Neural crest cell (in vitro differentiated cells): ENCODE measurements at places on chromosomes 16 and 17. TPM values are rescaled to one million over a fixed set of nuclear protein-coding genes. Genes with fewer than 3 reads are reported as not detected.

The SAMD14 gene
- 26.1 and 28.7 TPM in 2 replicates for total RNA-seq

DNA sequence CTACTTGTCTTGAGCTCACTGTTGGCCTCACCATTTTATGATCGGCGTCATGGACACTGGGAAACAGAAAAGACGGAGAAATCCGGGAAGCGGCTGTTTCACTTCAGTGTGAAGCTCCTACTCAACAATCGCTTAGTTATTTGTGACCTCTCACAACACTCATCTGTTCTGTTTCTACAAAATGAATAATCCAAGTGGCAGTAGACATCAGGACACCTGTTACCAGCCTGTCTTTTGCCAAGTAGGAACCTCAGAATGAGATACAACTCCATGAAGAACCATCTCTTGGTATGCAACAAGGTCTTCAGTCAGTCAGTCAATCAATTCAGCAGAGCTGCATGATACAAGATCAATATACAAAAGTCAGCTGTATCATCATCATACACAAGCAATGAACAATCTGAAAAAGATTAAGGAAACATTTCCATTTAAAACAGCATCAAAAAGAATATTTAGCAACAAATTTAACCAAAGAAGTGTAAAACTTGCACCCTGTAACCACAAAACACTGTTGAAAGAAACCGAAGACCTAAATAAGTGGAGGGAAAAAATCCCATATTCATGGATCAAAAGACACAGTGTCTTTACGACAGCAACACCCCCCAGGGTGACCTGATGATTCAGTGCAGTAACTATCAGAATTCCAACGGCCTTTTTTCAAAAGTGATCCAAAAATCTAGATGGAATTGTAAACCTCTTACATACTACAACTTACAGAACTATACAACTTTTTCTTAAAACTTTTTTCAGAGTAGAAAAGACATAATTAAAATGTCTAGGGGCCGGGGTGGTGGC is 63.4 kb downstream of the ANKRD11 start:
- DNase-seq: no peak

The ASPA gene
- total RNA-seq: not detected in 2 replicates

GRCh38 chr16:66219491-66219890 is 147.0 kb upstream of the CDH5 start:
- no peak for DNase-seq

DNA sequence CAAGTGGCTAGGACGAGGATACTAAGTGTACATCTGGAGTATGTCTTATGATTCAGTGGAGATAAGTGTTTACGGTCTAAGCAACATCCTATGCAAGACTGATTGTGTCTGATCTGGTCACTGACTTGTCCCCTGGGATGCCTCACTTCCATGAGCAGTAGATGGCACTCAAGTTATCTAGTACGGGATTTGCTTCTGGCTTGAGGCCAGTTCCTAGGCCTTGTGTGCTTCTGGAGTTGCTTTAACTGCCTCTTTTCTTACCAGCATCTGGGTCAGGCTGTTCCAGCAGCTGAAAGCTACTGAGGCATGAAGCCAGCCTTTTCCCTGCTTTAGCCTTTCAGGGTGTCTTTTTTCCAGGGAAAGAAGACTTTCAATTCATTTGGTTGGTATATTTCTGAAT is 23.0 kb downstream of the SUPT6H start:
- no peak for DNase-seq

DNA sequence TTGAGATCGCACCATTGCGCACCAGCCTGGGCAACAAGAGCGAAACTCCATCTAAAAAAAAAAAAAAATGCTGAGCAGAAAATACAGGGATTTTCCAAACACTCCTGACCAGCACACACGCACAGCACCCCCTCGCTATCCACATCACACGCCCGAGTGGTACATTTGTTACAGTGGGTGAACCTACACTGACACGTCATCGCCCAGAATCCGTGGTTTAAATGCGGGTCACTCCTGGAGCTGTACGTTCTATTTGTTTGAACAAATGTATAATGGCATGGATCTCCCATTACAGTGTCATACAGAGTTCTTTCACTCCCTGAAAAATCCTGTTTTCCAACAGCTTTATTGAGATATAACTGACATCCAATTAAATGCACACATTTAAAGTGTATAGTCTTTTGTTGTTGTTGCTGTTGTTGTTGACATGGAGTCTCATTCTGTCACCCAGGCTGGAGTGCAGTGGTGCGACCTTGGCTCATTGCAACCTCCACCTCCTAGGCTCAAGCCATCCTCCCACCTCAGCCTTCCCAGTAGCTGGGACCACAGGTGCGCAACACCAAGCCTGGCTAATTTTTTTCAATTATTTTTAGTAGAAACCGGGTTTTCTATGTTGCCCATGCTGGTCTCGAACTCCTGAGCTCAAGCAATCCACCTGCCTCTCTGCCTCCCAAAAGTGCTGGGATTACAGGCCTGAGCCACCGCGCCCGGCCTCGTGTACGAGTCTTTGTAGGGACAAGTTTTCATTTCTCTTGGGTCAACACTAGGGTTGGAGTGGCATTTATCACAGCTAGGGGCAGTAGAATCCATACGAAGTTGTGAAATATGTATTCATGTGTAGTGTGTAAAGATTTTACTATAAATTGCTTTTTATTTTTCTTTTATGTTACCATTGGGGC is 4.4 kb upstream of the CARHSP1 start:
- DNase-seq: no peak

- DNase-seq: no peak
These were observed 41.6 kb downstream of the SNX11 start for GRCh38 chr17:48148854-48149786.

The KRT33B gene
- not detected in 2 replicates for total RNA-seq

- no peak for DNase-seq
These were observed 6.7 kb upstream of the MAP2K6 start for GRCh38 chr17:69407759-69408158.

DNA sequence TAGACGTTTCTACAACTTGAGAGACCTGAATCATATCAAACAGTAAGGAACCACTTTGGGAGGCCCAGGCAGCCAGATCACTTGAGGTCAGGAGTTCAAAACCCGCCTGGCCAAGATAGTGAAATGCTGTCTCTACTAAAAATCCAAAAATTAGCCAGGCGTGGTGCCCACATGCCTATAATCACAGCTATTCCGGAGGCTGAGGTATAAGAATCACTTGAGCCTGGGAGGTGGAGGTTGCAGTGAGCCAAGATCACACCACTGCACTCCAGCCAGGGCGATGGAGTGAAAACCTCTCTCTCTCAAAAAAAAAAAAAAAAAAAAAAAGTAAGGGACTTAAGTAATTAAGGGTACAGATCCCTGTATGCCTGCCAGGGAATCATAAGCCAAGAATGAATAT is 103.4 kb upstream of the NUDT7 start:
- DNase-seq: no peak

- DNase-seq: no peak
These were observed 11.4 kb downstream of the GGA3 start for GRCh38 chr17:75250009-75250471.

- no peak for DNase-seq
These were observed 2.8 kb downstream of the VAT1 start for GRCh38 chr17:43019418-43019817.
